ENCODE measurements at places on chromosomes 2 and 18.

- DNase-seq: no peak
These were observed 37.4 kb downstream of the TTC32 start for GRCh38 chr2:19864381-19864780.

- DNase-seq: no peak
These were observed 152.3 kb downstream of the PAX3 start for GRCh38 chr2:222146488-222146887.

- DNase-seq: no peak
These were observed 164.8 kb upstream of the ACVR2A start for GRCh38 chr2:147679955-147680531.

DNA sequence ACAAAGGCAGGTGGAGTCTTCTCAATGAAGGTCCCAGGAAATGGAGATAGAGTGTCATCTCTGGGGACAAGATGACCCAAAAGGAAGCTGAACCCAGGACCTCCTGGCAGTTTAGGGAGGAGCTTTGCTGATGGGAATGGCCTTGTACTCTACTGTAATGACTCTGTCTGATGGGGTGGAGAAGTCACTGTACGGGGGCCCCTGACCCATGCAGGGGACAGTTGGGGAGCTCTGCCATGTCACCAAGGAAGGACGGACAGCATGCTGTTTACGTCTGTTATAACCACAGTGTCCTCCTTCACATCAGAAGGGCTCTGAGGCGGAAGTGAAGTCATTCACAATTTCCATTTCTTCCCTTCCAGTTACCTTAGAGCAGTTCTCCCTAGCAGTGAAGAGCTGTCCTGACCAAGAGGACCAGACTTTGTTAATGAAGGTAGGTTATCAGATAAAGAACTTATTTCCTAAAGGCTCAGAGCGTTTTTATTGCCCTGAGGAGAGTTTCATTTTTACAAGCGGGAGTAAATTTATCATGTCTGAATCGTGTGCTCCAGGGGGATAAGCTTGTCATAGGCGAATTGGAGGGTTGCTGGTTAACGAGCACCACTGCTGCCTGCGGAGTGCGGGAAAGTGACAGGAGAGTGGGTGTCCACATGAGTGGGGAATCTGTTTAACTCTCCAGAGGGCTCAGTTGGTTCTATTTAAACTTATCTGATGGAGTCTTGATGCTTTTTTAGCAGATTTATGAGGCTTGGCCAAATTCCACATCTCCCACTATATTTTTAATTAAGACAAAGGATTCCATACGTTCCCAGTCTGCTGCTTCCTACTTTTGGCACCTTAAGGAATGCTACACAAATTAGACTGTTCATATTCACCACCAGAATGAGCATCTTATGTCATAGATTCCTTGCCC lies 71.6 kb upstream of the BCL2L11 start:
- no peak for DNase-seq

GRCh38 chr2:11863103-11863502 lies 116.7 kb downstream of the LPIN1 start:
- no peak for DNase-seq

DNA sequence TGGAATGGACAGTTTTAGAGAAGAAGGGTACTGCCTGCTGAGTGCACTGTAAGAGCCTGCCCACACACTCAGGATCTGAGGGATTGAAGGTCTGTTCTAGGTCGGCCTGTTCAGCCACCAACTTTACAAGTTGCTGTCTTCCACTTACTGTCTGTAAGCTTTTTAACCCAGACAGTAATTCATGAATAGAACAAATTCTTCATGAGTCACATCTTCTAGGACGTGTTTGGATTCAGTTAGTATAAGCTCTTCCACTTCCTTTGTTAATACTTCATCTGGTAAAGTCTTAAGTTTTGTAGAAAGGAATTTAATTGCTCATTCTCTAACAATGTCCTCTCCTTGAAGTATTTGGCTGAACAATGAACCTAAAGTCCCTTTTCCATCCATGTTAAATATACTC lies 74.6 kb downstream of the PDE11A start:
- DNase-seq: no peak

GRCh38 chr2:212227755-212228154 lies 310.8 kb downstream of the ERBB4 start:
- peak; percentile 42 for DNase-seq

GRCh38 chr18:32908424-32908805 lies 135.6 kb upstream of the KLHL14 start:
- DNase-seq: no peak

DNA sequence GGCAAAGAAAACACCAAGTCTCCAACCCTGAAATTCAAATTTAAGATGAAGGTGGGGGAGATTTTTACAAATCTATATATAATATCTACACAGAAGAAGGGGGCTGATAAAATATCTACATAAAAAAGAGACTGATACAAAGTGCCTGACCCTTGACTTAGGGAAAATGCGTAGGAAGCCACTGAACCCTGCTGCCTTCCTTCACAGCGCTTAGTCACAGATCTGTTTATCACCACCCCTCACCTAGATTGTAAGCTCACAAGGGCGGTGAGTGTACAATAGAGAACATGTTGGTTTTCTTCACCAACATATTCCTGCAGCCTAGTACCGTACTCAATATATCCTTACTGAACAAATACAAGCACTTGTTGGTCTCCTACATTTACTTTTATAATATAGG lies 54.3 kb downstream of the NOL10 start:
- DNase-seq: no peak

DNA sequence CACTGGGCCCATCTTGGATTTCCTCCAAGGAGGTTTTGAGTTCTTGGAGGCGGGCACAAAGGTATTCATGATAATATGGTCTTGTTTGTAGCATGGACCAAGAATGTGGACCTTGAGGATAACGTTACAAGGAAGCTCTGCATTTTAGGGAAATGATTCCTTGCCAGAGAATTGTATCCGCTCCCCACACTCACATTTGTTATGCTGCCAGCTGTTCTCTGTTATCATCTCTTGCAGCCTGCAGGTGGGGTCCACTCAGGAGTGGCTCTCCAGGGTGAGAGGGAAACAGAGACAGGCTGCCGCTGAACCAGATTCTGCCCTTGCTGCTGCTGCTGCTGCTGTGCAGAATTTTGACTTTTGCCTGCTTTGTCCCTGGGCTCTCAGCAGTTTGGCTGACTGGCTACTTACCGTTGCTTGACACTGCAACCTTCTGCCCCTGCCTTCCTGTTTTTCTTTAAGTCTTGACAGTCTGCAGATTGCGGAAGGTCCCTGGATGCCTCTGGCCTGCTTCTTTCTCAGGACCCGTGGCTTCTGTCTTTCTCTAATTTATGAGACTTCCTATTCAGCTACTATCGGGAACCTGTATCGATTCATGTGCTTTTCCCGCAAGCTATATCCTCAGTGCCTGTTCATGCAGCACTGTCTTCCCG lies 122.3 kb upstream of the DOCK10 start:
- no peak for DNase-seq

GRCh38 chr2:139465789-139466188 lies 685.6 kb upstream of the NXPH2 start:
- no peak for DNase-seq

- DNase-seq: no peak
These were observed 1.5 kb downstream of the XRCC5 start for GRCh38 chr2:216110620-216111019.

GRCh38 chr2:197700960-197701359 lies 4.2 kb upstream of the MARS2 start:
- DNase-seq: no peak

- no peak for DNase-seq
These were observed 23.8 kb downstream of the FBXO41 start for GRCh38 chr2:73260338-73260984.

DNA sequence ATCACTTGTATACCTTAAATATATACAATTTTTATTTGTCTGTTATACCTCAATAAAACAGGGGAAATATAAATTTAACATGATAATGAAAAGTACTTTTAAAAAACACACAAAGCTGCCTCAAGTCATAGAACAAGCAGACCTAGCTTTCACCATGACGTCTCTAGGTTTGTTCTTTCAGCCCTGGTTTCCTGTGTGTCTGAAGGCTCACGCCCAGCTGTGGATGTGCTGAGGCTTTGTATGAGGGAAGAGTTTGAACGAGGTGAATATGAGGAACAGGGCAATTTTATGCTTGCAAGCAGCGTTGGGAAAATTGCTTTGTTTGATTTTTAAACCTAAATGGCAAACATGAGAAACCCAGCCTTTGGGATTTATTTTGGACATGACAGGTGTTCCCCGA lies 15.3 kb downstream of the SH3RF3 start:
- DNase-seq: no peak

- no peak for DNase-seq
These were observed 26.9 kb upstream of the PDCL3 start for GRCh38 chr2:100535855-100536254.

- no peak for DNase-seq
These were observed 180.2 kb downstream of the SOCS6 start for GRCh38 chr18:70468861-70469547.

DNA sequence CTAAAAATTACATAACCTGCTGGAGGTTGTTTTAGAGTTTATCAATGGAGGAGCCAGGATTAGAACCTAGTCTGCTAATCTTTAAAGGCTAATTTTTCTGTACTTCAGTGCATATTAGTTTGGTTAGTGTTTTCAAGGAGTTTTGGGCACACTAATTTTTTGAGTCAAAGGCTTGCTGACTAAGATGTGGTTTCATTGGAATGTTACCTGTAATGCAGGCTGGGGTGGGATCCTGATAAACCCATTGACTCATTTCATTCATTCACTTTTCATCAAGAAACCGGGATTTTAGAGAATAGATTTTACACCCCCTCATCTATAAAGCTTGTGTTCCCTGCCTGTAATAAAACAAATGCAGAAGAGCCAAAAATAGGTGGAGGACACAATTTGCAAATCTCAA lies 91.9 kb upstream of the IL1R2 start:
- DNase-seq: no peak

DNA sequence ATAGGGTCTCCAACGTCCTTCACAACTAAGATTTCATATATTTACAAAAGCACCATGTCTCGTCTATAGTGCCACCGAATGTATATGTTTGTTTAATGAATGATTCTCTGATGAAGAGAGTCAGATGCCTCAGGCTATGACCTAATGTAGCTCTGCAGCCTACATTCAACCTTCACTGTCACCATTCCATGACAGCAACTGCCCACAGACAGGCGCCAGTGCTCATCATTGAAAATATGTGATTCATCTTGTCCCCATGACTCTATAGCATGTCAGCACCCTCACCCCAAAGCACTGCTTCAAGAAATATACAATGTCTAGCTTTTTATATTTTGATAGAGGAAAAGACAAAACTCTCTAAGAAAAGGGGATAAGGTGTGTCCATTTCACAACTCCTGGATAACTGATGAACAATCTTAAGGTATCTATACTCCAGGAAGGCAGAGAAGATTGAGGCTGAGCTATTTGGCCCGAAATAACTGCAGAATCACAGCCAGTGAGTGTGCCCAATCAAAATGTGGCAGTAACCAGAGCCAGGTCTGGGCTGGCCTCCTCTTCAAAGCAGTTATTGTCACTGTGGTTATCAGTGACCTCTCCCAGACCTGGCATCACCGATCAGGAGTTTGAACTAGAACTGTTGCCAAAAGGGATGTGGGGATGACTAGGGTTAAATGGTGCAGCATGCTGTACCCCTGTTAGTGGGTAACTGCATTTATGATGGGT lies 246.6 kb downstream of the SETBP1 start:
- DNase-seq: no peak

DNA sequence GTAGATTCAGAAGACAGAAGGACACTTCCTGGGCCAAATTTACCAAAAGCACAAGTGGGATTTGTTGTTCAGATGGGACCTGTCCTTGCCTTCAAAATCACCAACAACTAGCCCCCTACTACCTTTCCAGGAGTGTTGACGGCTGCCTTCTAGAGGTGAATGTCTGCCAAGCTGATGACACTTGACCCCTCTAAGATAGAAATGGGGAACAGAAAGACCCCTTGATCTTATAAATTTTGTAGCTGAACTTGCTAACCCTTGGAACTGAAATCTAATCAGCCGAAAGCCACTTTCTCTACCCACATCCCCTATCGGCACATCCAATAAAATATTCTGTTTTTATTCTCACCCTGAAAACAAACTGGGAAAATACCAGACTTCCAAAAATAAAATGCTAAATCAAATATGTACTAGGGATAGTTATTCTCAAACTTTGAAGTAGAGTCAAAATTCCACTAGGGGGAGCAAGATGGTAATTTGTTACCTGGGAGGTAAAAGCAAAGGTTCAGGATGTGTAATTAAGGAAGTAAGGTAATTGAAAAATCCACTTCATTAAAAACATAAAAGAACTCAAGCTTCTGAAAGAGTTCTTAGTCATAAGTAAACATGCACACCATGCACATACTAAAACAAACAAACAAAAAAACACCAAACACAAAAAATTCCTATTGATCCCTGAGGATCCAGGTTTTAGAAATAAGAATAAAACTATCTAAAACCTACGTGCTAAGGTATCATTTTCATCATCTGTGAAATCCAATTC lies 119.2 kb downstream of the ANKRD44 start:
- DNase-seq: no peak

GRCh38 chr2:188291142-188291616 lies 495 bp upstream of the GULP1 start:
- DNase-seq: no peak

DNA sequence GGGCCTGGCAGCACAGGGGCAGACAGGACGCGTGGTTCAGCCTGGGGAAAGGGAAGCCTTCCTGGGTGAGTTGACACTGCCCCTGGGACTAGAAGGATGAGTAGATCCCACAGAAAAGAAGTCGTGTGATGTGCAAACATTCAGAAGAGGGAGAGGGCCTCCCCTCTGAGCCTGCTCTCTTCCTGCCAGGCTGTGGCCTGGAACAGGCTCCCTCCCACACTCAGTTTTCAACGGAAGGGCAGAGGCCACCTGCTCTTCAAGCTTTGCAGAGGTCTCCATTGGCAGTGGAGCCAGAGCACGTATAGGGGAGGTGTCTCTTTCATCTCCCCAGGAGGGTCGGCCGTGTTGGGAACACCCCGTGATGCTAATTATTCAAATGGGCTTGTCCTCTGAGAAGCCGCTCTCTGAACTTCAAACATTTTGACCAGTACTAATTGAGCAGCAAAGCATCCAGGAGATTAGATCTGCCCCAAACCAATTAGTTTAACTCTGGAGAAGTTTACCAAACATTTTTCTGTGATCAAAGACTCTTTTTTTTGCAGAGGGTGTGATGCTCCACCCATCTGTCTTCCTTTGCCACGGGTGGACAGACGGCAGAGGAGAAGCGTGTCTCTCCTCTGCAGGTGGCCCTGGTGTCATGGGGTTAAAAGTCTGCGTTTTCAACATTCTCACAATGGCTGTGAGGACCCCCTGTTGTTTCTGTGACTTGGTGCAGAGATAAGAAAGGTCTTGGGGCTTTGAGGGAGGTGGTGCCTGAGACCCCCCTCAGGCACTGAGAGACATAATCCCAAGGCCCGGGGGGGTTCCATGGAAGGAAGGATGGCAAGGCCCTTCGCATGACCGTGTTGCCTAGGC lies 29.5 kb upstream of the ODC1 start:
- DNase-seq: no peak

Data from cerebellar nuclear complex (tissue), 1 donor.